ENCODE measurements at places on chromosomes 3 and 15.

- DNase-seq: no peak
These were observed 33.1 kb downstream of the LPP start for GRCh38 chr3:188187053-188187452.

DNA sequence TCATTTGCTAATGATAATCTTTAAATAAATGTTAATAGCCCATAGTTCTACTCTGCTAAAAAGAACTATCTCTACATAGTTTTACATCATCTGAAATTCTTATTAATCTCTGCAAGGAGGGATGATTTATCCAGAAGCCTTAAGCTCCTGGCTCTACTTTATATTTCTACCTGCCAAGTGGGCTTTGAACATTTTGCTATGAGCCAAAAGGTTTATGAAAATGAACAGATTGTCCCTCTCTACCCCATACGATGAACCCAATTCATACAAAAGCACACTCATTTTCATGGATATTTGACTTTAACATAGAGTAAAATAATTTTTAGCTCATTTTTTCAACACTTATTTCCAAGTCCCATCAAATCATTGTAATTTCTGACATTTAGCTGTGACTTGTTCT, 611.0 kb downstream of the NSUN3 start:
- no peak for DNase-seq

- DNase-seq: no peak
These were observed 97.3 kb upstream of the ROPN1 start for GRCh38 chr3:124089214-124089613.

DNA sequence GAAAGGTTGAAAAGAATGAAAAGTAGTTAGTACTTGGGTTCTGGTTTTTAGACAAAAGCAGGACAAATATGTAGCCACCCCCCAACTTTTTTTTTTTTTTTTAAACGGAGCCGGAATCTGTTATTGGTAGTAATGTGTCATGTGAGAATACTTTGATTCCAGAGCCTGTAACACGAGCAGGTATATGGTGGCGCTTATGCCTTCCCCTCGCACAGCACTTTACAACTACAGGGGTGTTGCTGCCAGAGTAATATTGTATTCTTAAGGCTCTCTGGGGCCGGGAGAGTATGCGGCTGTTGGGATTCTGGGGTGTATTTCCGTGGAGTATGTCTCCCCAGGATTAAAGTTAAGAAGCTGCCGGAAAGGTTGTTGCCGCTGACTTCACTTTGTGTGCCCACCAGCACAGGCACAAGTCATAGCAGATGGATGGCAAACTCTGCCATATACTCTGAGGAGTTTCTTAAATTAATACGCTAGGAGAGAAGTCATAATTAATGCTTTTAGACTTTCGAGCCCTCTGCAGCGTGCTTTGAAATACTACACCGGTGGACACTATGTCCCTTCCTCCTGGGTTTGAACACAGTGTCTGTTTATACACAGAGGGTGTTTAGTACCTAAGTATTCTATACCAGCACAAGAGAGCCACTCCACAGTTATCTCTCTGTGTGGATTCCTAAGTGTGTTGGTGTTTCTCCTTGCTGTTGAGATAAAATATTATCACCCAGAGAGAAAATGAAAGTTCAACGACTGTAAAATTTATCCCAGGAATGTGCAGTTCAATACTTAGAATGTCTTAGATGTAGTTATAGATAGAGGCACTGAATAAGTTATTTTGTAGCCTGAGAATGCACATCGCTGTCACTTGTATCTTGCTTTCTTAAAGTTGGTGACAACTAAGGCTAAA, 1.4 kb downstream of the MBNL1 start:
- DNase-seq: peak; percentile 37

GRCh38 chr3:40713306-40713705, 188.5 kb downstream of the ZNF621 start:
- DNase-seq: no peak

- no peak for DNase-seq
These were observed 1.3 kb downstream of the MYRIP start for GRCh38 chr3:39810647-39811161.

DNA sequence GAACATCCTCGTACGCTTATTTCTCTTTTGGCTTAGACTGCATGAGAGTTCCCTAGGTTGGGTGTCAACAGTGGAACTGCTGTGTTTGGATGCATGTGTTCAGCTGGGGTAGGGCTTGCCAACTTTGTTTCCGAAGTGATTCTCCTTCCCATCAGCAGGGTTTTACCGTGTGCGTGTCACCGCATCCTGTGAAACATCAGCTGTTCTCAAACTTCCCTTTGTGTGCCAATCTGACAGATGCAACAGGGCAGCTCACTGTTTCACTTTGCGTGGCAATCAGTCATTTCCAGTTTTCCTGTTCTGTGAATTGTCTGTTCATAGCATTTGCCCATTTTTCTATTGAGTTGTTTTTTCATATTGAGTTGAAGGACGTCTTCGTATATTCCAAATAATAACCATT, 218.8 kb downstream of the VPS13C start:
- no peak for DNase-seq

All from NCI-H1092 (cell line).